Stimulated activated CD4-positive, alpha-beta T cell treated with anti-CD3 and anti-CD28 coated beads, Interleukin-1b, Interleukin-23, amount 100 ng/mL, for 1 hour (primary cell): ENCODE measurements at places on chromosomes 7 and 10.

- DNase-seq, result no peak
Observed at GRCh38 chr7:41571573-41571972, 131.3 kb downstream of the INHBA start.

DNA sequence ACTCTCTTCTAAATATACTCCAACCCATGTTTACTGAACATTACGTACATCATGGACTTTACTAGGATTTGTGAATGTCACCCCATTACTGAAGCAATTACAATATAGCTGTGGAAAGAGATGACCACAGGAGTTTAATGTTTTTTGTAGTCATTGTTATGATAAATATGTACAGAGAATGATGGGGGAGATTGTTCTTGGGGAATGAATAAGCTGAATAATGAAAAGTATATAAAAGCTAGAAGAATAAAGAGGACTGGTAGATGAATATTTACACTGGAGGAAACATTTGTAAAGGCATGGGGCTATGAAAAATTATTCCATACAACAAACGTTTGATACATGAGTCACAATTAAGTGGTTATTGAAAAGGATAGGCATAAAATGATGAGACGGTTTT, 340.9 kb downstream of the SEMA3D start:
- DNase-seq, result no peak

- no peak for DNase-seq
Observed at GRCh38 chr7:129831424-129832058, 121.2 kb downstream of the UBE2H start.

- DNase-seq, result no peak
Observed at GRCh38 chr7:100466653-100467605, 2.9 kb upstream of the SPACDR start.

GRCh38 chr7:144735505-144736276, 100.2 kb downstream of the TPK1 start:
- no peak for DNase-seq

- no peak for DNase-seq
Observed at GRCh38 chr10:94218493-94219183, 144.1 kb downstream of the NOC3L start.

GRCh38 chr7:55050281-55050680, 31.5 kb downstream of the EGFR start:
- no peak for DNase-seq
